MCF 10A (cell line): ENCODE measurements at places on chromosomes 12 and 14.

DNA sequence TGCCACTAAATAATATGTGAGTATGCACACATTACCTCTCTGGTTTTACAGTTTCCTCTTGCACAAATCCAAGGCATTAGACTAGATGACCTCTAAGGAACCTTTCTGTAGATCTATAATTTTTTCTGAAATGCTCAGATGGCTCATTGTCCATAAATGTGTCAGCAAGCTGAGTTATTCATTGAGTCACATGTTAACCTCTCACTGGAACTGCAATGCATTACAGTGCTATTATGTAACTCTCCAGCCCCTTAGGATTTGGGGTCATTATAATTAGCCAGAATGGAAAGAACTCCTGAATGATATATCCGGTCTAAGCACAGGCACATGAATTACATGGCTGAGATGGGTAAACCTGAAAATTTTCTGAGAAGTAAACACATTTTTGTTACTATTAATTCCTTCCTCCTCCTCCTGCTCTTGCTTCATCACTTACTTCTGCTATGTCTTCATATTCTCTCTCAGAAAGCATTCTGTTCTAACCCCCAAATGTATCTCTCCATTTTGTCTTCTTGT is 20.3 kb upstream of the DRAM1 start:
- DNase-seq: peak; percentile 37

DNA sequence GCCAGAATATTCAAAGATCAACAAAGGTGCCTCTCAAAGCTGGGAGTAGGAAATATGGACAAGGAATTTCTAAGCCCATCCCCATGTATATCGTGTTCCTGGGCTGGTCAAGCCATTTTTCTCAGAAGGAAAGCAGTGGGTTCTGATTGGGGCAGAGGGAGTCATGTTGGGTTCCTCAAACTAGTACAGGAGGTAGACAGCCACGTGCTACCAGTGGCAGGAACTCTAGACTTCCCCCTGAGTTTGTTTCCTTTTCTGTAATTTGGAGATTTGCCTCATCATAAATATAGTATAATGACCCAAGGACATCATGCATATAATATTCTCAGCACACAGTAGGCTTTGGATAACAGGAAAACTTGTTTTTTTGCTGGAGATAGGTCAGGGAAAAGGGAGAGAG is 16.4 kb upstream of the PLEKHH1 start:
- no peak for DNase-seq

- DNase-seq: peak; percentile 86
These were observed 29.5 kb upstream of the RPLP0 start for GRCh38 chr12:120230326-120230973.

DNA sequence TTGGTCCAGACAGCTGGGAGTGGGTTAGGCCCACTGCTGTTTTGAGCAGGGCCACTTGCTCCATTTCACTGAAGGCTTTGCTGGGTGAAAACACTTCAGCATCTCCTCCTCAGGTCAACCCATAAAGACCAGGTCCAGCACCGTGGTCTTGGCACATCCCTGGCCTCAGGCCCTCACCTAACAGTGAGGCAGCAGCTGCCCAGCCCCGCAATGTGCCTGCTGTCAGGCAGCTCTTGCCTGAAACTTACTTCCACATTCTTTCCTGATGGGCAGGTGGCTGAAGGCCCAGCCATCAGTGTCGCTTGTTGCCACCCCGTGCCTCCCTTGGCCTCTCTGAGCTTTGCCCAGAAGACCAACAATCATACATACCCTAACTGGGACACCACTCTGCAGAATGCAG is 54.4 kb downstream of the ANAPC7 start:
- DNase-seq: no peak

GRCh38 chr12:81896771-81897170 is 137.6 kb upstream of the PPFIA2 start:
- no peak for DNase-seq
